ENCODE measurements at places on chromosomes 3 and 15. TPM values are rescaled to one million over a fixed set of nuclear protein-coding genes. Genes with fewer than 3 reads are reported as not detected.

Gene HERC2
- 42.5 TPM for total RNA-seq

Gene IDH3A
- total RNA-seq = 91.2 TPM

Gene NUP210
- total RNA-seq = 4.2 TPM

Gene RASA2
- 20.1 TPM for total RNA-seq

Gene GATA2
- 6.6 TPM for total RNA-seq

Gene CLDN18
- total RNA-seq = not detected

Gene LEKR1
- total RNA-seq = not detected

Gene ELL3
- total RNA-seq = 2.6 TPM

DNA sequence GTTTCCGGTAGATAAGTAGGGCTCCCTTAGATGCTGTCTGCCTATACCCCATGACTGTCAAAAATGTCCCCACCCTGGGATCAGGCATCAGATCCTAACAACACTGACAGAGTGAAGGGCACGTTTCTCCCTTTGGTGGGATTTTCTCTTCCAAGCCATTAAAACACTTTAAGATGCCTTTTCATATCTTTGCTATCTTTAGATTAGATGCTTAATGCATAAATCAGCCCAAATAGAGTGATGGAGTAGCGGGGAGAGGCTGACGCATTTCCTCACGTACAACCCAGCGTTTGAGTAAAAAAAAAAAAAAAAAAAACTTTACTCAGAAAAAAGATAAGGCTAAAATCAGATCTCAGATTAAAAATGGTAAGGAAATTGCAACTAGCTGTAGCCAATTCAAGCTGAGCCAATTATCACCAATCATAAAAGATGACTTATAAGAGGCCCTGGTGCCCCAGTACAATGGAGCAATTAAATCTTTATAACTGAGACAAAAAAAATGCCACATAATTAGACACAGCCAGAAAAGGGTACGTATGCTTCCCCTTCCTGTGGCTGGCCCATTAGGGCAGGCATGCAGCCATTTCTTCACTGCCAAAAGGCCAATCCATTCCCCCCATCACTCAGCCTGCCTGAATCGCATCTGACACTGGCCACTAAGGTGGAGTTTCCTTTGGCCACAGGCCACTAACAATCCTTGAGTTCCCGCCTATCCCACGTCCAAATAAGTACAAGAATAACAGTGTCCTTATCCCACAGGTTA is 45.0 kb downstream of the RFTN1 start:
- no peak overlapping the region for H3K4me3 ChIP-seq
- DNase-seq = no peak
- no peak overlapping the region for H3K27ac ChIP-seq
- no peaks in the 10 kb centered on the region for H3K27me3 ChIP-seq

DNA sequence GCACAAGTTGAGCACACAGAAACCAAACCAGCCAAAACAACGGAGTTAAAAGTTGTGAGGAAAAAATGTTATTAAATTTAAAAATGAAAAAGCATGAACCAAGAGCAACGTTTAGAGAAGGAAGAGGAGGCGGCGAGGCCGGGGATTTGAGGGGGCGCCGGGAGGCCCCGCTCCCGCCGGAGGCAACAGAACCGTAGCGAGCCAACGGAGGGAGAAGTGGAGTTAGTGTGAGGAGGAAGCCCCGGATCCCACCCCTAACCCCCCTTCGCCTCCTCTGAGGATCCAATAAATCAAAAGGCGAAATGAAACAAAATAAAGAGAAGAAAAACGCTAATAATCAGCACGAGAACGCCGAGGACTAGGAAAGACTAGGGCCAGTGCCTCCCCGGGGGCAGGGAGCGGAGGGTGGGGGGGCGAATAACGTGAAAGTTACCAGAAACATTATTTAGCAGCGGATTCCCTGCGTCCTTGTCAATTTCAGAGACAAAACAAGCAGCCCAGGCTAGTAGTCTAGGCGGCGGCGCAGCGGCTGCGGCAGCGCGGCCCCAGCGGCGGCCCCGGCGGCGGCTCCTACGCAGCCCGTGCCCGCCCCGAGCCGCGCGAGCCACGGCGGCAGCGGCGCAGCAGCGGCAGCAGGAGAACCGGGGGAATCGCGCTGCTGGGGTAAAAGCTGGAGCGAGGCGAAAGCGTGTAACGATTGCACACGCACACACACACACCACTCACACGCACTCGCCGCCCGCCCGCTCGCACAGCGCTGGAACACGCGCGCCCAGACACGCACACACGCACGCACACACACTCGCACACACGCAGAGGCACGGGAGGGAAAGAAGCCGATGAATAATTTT is 1.7 kb downstream of the MEIS2 start:
- H3K27me3 ChIP-seq = no peaks in the 10 kb centered on the region
- peak; percentile 76 for DNase-seq
- peak overlapping the region; percentile 87 for H3K4me3 ChIP-seq
- H3K4me1 ChIP-seq = no peaks in the 10 kb centered on the region
- H3K27ac ChIP-seq = peak overlapping the region; percentile 95
- no peaks in the 10 kb centered on the region for H3K36me3 ChIP-seq

- H3K27ac ChIP-seq = no peak overlapping the region
- H3K4me1 ChIP-seq = no peaks in the 10 kb centered on the region
- DNase-seq = no peak
- H3K4me3 ChIP-seq = no peak overlapping the region
- no peaks in the 10 kb centered on the region for H3K27me3 ChIP-seq
- H3K36me3 ChIP-seq = no peaks in the 10 kb centered on the region
Observed at GRCh38 chr3:107238787-107239186, 138.5 kb upstream of the CCDC54 start.

DNA sequence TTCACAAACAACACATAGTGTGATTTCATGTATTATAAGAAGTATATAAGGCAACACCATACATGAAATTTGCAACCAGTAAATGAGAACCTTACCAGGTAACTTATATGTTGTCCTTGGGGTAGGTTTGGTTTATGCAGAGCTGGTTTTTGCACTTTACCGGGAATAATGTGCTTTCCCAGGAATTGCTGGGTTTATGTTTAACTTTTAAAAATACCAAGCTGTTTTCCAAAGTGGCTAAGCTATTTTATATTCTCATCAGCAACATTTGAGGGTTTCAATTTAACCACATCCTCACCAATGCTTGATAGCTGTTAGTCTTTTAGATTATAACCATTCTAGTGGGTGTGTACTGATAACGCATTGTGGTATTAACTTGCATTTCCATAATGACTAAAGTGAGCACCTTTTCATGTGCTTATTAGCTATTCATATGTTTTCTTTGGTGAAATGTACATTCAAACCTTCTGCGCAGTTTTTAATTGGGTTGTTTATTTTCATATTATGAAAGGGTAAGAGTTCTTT is 71.6 kb downstream of the KY start:
- no peak overlapping the region for H3K4me3 ChIP-seq
- no peaks in the 10 kb centered on the region for H3K36me3 ChIP-seq
- H3K27me3 ChIP-seq = no peaks in the 10 kb centered on the region
- H3K27ac ChIP-seq = no peak overlapping the region

DNA sequence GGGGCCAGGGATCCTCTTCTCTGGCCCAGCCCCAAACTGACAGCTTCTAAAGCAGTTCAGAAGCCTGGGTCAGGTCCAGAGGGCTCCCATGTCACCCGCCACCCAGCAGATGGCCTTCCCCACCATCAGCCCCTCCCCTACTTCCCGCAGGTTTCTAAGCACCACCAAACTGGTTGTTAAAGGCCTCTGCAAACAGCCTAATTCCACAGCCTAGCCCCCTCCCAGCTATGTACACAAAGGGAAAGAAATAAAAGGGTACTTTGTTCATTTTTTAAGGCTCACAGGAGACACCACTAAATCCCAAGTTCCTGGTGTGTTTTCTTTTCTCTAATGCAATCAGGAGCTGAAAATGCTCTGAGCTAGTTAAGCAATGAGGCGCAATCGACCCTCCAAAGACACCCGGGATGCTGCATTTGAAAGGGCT is 30.6 kb downstream of the PLCH1 start:
- H3K27me3 ChIP-seq = no peaks in the 10 kb centered on the region
- no peaks in the 10 kb centered on the region for H3K4me1 ChIP-seq
- H3K27ac ChIP-seq = no peak overlapping the region
- H3K36me3 ChIP-seq = no peaks in the 10 kb centered on the region
- H3K4me3 ChIP-seq = no peak overlapping the region
- DNase-seq = no peak

DNA sequence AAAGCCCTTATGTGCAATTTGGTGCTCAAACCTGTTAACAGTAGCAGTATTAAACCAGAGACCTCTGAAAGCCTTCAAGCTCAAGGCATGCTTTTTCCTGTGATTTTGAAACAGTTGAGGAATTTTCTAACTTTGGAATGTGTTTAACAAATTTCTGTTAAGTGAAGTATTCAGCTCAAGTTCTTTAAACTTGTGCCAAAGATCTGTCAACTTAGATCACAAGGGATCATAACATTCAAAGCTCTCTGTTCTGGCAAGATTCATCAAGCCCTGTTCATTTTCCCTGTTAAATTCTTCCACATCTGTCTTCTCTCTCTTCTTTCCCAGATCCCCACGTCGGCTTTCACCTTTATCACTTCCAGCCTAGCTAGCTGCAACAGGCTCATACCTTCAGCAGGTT is 28.8 kb upstream of the RYK start:
- H3K27me3 ChIP-seq = no peaks in the 10 kb centered on the region
- H3K36me3 ChIP-seq = no peaks in the 10 kb centered on the region
- DNase-seq = no peak

- H3K36me3 ChIP-seq = no peaks in the 10 kb centered on the region
- no peaks in the 10 kb centered on the region for H3K4me1 ChIP-seq
- H3K4me3 ChIP-seq = no peak overlapping the region
- peak overlapping the region; percentile 86 for H3K27ac ChIP-seq
Observed at GRCh38 chr3:42077785-42078184, 13.4 kb upstream of the TRAK1 start.

DNA sequence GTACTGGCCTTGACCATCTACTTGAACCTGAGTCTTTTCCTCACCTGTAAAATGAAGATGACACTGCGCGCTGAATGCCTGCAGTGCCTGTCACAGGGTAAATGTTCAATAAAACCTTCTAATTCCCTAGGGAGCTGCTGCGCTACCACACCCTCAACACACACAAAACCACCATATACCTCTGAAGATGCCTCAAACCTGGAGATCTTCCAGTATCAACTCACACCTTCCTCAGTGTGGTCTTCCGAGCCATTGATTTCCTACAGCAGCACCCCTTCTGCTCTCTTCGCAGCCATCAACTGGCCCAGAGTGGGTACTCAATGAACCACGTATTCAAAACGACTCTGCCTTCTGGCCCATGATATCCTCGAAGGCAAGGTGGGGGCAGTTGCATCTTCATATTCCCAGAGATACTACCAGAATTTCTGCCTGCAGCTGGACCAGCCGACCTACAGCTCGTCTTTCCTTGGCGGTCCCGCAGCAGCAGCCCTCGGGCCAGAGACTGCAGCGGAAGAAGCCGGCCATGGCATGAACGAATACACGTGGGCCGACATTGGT is 695 bp downstream of the RPL32 start:
- H3K36me3 ChIP-seq = peaks cover 35% of the 10 kb centered on the region
- peak overlapping the region; percentile 84 for H3K27ac ChIP-seq
- peak overlapping the region; percentile 60 for H3K4me3 ChIP-seq

- H3K27ac ChIP-seq = peak overlapping the region; percentile 97
- H3K27me3 ChIP-seq = no peaks in the 10 kb centered on the region
- H3K36me3 ChIP-seq = peaks cover 6% of the 10 kb centered on the region
Observed at GRCh38 chr3:156674911-156675829, 780 bp downstream of the TIPARP start.

DNA sequence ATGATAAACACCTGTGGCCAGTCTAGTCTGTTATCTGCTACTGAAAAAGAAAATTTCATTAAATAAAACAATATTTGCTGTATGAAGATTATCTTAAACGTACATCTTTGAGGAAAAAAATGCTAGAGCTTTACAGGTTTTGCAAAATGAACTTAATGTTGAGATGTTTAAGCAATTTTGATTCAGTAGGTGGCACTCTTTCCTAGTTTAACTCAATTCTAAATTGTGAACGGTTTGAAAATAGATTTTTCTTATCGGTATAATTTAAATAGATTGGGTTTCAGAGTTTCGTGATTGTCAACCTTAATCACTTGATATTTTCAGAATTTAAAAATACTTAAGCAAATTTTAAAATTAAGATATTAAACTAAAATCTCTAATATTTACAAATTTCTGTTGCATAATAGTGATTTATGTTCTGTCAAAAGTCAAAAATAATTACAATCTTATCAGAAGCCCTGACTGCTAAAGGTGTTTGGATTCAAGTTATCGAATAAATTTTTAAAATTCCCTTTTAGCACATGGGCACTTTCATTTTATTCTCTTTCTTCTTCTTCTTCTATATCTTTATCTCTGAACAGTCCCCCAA is 7.0 kb upstream of the RNF111 start:
- DNase-seq = no peak
- H3K4me1 ChIP-seq = peaks cover 6% of the 10 kb centered on the region
- no peak overlapping the region for H3K27ac ChIP-seq
- no peak overlapping the region for H3K4me3 ChIP-seq

GRCh38 chr3:112746675-112747280 is 99.9 kb downstream of the CD200R1L start:
- H3K27ac ChIP-seq = peak overlapping the region; percentile 44
- no peak for DNase-seq
- H3K36me3 ChIP-seq = no peaks in the 10 kb centered on the region
- H3K27me3 ChIP-seq = no peaks in the 10 kb centered on the region
- H3K4me1 ChIP-seq = no peaks in the 10 kb centered on the region

GRCh38 chr3:12896063-12896985 is 55.0 kb upstream of the RPL32 start:
- peaks cover 21% of the 10 kb centered on the region for H3K36me3 ChIP-seq
- H3K4me1 ChIP-seq = peaks cover 18% of the 10 kb centered on the region

DNA sequence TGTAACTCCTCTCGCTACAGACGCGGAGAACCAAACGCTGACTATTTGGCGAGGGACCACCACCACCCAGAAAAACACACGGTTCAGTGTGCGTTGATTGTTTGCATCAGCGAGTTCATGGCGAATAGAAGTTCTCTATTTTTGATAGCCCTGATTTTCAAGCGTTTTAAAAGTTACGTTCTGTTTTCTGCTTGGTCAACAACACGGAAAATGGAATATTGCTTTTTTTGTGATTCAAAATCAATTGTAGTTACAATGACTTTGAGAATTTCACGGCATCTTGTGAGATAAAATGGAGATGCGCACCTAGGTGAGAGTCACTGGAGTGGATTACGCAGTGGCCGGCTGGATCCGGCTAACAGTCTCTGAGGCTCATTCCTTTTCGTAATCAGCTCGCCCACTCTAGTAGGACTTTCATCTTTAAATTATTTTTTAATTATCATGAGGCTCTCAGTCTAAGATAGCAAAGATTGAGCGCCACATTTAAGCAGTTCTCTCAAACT is 54.8 kb downstream of the CCDC54 start:
- no peak for DNase-seq
- H3K4me1 ChIP-seq = peaks cover 6% of the 10 kb centered on the region

DNA sequence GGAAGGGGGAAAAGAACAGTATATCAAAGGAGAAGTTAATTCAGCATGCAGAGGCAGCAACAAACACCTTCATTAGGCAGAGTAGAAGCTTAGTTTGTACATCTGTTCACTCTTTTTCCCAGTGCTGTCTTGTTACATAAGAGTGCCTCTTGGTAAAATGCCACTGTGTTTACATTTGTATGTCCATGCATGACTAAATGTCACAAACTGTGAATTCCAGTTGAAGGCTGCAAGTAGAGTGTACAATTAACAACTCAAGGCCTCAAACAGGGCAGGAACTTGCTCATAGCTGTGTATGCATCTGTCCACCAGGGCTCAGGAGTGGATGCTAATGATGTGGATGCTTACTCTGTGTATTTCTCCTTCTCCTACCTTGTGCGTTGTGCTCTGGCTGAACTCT is 214.2 kb upstream of the TPM1 start:
- H3K27me3 ChIP-seq = no peaks in the 10 kb centered on the region
- H3K4me1 ChIP-seq = peaks cover 10% of the 10 kb centered on the region
- no peak overlapping the region for H3K27ac ChIP-seq
- peaks cover 20% of the 10 kb centered on the region for H3K36me3 ChIP-seq
- no peak overlapping the region for H3K4me3 ChIP-seq
- no peak for DNase-seq

Measured in sigmoid colon (tissue), 7 donors.